ENCODE measurements at places on chromosomes 2 and 18.
A peak's percentile ranks its signal among the peaks of the same experiment; 100 is the strongest.

DNA sequence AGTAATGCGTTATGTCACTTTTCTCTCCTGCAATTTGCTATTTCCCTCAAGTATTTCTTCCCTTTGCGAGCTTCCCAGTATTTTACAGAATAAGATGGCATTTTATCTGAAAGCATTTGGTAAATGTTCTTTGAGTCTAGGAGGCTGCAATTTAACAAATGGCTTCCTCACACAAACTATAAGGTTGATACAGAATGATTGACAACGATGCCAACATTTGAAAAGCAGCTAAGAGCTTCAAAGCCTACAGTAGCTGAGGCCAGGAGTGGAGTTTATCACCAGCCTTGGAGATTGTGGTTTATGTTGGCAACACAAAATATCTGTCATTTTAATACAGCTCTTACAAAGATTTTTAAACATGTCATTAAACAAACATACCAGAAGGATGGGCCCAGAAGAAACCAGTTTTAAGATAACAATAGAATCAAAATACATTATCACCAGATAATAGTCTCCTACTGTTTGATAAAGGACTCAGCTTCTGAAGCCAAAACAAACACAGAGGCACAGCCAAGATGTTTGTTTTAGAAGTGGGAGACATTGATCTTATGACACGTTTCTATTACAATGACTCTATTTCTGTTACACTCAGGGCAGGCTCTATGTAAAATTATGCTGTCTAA lies 711.4 kb upstream of the ACVR2A start:
- no peak for DNase-seq

GRCh38 chr2:17894005-17894404 lies 15.5 kb downstream of the KCNS3 start:
- DNase-seq = no peak

DNA sequence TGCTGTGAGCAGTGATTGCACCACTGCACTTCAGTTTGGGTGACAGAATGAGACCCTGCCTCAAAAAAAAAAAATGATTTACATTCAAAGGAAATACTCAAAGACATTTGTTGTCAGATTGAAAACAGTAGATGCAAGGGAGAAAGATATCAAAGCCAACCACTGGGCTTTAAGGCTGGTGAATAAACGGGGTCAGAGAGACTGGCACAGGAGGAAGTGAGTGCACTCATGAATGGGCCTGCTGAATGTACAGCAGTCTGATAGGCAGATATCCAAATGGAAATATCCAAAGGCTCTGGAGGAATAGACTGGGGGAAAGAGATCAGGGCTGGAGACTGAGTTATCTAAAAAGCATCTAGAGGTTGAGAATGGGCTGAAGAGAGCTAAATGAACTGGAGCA lies 10.9 kb downstream of the RNF125 start:
- no peak for DNase-seq

DNA sequence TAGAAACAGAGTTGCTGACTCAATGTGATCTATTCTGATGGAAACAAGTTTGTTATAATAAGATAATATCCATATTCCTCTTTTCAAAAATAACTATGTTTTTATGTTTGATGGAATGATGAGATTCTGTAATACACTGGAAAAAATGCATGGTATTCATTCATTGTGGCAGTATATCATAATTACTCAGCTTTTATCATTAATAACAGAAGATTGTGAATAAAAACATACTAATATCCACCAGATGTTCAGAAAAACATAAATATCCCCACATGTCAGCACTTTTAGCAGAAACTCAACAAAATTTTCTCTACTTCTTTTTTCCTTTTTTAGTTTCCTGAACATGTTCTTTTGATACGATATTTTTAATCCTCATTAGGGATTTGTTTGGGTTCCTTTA lies 130.9 kb upstream of the CAVIN2 start:
- DNase-seq = no peak

DNA sequence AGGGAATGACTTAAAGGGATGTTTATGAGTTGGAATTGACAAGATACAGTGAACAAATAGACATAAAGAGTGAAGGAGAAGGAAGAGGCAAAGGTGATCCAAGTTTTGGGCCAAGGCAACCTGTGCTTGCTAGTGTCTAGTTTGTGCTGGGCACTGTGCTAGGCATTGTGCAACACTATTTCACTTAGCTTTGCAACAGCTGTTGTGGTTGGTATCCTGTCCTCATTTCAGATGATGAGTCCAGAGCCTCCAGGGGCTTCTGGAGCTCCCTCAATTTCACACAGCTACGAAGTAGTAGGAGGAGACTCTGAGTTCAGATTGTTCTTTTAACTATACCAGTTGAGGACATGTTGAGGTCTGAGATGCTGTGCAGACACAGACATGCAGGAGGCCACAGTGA lies 18.1 kb upstream of the LOXHD1 start:
- no peak for DNase-seq

- no peak for DNase-seq
Measured at GRCh38 chr18:35026407-35027061, 14.7 kb upstream of the MAPRE2 start.

- no peak for DNase-seq
Measured at GRCh38 chr18:73638709-73639108, 508.9 kb downstream of the FBXO15 start.

DNA sequence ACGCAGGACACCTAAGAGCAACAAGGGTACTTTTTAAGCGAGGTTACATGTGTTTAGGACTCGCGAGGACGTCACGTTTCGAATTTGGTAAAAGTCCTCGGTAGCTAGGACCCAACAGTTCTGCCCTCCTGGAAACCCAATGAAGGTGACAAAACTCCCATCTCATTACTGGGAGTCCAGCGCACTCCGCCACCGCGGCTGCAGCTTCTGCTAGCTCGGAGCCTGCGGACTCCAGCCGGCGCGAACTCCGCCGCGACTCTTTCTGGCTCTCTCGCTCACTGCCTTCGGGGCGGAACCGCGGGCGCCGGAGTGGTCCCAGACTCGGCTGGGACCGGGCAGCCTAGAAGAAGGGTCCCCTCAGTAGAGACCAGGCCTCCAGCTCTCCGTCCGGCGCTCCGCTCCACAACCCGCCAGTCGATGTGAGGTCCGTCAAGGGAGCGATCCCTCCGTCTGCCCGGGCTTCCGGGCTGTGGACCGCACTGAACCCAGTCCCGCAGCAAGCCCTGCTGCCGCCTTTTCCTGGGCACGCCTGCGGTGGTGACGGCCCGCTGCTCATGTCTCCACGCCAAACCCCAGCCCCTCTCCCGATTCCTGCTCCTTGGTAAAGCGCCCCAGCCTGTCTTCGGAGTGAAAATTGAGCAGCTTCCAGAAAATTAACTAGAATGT lies 3.0 kb upstream of the OSR1 start:
- DNase-seq = peak; percentile 31

GRCh38 chr2:236545248-236545658 lies 24.4 kb upstream of the ACKR3 start:
- DNase-seq = peak; percentile 72

- DNase-seq = no peak
Measured at GRCh38 chr2:50225021-50225928, 806.7 kb downstream of the NRXN1 start.

DNA sequence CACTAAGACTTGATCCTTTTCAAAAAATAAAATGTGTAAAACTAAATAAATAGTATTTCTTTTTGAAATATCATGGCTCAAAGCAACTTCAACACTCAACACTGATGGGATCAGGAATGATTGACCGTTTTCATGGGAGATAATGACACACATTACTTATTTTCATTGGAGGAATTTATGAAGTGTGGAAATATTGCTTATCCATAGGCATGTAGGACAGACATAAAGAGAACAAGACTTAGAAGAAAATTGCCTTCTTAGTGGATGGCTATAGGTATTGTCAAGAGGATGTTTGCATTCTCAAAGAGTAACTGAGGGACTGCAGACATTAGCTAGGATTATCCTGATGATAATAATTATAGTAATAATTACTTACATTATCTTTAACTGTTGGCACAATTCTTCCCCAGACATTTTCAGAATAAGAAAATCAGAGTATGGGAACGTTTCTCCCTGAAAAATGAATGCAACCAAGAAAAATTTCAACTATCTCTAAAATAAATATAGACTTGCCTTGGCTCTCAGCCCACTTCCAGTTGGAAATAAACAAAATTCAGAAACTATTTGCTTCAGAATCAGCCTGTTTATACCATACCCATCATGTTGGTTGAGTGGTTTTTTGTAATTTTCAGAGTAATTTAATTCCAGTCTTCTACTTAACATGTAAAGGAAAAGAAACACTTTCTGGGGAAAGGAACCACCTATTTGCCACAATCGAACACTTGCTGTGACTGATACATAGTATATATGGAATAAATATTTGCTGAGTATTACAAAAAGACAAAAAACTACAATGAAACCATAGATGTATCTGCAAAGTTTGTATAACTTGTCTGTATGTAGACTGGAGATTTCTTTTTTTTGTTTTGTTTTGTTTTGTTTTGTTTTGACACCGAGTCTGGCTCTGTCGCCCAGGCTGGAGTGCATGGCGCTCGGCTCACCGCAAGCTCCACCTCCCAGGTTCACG lies 165.7 kb downstream of the TMX3 start:
- no peak for DNase-seq

DNA sequence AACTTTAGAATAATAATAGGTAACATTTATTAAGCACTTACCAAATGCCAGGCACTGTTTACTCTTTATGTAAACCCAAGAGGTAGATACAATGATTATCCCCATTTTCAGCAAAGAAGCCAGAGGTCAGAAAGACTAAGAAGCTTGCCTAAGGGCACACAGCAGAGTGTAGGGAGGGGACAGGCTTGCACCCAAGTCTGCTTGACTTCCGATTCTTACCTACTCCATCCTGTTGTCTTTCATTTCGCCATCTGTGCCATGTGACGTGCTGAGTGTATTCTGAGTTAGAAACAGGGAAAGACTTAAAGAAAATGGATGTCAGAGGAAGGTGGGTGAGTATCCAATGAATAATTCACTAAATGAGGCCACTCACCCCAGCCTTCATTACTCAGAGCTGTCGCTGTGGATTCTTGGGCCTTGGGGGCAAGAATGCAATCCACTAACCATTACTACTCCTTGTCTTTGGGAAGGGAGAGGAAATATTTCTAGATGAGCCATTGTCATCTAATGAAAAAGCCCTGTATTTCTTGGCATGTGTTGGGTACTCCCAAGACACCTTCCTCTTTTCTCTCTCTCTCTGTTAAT lies 76.4 kb upstream of the BCL11A start:
- DNase-seq = no peak

GRCh38 chr2:129906139-129906860 lies 73.2 kb upstream of the RAB6C start:
- DNase-seq = no peak

GRCh38 chr2:155026651-155027174 lies 328.2 kb downstream of the KCNJ3 start:
- DNase-seq = no peak

DNA sequence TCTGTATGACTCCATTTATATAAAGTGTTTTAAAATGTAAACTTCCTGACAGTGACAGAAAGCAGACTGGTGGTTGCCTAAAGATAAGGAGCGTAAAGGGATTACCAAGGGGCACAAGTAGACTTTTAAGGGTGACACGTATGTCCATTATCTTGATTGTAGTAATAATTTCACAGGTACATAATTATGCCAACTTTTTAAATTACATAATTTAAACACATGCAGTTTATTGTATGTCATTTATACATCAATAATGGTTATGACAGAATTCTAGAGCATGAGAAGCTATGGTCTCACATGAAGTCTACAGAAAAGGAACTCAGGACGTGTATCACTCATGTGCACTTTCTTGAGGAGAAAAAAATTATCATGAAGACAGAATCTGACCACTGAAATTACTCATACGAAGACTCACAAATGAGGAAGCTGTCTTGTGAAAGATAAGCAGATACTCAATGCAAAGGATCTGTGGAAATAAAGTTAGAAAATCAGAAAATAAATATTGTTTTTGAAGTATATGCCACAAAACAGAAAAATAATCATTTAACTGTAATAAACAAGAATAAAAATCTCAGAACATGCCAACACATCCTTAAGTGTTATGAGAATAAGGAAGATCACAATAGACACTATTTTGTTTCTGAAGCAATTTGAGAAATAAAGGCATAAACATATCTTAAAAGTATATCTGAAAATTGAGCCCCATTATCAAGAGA lies 84.4 kb downstream of the TMEM131 start:
- DNase-seq = peak; percentile 34

- no peak for DNase-seq
Measured at GRCh38 chr18:48080546-48080945, 150.1 kb upstream of the SMAD2 start.

GRCh38 chr2:158300394-158300793 lies 156.2 kb downstream of the CCDC148 start:
- no peak for DNase-seq

- no peak for DNase-seq
Measured at GRCh38 chr2:15074319-15074718, 441.8 kb downstream of the LRATD1 start.

DNA sequence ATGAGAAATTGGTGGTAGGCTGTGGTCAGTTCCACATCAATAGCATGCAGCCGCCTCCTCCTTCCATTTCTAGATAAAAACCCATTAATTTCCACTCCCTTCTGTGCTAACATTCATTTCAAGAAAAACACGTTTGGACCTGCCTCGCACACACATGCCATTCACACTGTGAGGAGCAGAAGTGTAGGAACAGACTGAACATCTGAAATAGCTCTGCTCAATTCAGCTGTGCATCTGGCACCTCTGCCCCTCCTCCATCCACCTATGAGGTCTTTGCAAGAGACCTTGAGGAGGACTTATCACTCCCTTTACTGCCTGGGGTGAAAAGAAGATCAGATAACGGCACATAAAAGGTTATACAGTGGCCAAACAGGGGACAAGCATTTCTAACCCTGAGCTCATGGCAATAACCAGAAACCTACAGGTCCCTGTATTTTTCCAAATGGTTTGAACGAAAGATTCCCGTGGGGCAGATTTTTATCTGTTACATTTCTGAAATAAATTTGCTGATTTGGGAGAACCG lies 30.8 kb upstream of the LRP2 start:
- DNase-seq = peak; percentile 13

DNA sequence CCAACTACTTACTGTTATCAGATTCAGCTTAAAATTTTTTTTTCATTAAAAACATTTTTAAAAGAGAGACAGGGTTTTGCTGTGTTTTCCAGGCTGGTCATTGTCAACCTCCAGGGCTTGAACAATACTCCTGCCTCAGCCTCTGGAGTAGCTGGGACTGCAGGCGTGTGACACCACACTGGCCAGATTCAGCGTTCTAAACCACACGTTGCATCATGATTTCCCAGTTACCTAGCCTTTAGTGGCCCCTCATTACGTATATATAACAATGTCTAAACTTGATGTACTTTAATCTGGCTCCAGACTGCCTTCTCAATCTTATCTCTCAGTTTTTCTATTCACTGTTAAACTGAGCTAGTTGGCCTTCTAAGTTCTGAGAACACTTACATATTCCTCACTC lies 89.6 kb downstream of the COMMD1 start:
- no peak for DNase-seq
